ENCODE measurements at places on chromosomes 13 and 19.

GRCh38 chr19:34241513-34242337 lies 12.6 kb upstream of the GARRE1 start:
- DNase-seq = no peak

DNA sequence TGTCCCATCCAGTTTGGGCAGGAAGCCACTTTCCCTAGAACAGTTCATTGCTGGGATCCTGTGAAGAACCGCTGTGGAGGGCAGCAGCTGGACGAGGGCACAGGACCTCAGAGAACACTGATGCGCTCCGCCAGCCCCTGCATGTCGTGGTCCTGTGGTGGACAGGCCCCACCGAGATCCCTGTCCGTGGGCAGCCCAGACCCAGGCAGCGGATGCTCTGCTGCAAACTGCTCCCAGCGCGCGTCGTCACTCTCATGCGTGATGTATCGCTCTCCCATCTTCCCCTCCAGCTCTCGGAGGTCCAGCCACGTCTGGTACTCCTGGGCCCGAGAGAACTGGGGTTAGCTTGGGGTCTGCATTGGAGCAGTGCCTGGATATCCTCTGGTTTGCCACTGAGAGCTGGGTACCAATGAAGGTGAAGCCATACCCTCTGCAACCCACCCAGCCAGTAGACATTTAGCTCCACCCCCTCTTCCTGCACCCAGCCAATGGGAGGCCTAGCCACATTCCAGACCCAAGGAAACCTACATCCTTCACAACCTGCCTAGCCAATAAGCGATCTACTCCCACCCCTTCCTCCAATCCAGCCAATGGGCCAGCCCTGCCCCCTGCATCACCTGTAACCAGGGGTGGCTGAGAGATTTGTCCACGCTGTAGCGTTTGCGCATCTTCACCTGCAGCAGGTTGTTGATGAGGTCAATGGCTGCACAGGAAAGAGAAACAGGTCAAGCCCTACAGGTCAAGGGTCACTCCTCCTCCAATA lies 13.6 kb upstream of the DACT3 start:
- no peak for DNase-seq

GRCh38 chr13:32616883-32617511 lies 30.7 kb downstream of the PDS5B start:
- DNase-seq = no peak

GRCh38 chr19:39276740-39277139 lies 8.5 kb downstream of the IFNL2 start:
- DNase-seq = no peak

DNA sequence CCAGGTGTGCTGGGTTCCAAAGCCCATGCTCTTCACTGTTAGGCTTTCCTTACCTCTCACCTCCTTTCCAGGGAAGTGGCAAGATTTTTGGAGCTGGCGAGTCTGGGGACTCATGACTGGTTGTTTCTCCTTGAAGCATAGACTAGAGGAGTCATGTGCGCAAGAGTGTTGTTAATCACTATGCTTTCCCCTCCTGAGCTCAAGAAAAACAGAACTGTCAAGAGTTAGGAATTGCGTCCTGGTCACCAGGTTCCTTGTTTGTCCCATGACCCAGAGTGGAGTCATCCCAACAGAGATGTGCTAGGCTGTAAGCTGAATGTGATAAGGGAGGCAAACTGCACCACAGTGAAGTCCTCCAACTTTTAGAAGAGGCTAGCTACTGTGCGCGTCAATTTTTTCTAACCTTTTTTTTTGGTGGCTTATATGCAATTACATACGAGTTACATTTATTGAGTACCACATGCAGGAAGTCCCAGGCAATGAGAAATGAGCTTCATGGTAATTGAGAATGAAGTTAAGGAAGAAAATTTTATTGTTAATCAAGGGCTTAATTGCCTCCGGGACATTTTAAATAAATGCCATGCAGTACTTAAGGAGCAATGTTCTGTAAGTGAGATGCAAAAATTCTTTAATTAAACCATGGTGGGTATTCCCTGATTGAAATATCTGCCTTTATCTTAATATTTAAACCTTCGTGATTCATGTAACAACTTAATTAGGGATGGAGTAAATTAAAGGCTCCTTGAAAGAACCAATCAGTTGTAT lies 233.9 kb downstream of the ZIC5 start:
- DNase-seq = no peak

DNA sequence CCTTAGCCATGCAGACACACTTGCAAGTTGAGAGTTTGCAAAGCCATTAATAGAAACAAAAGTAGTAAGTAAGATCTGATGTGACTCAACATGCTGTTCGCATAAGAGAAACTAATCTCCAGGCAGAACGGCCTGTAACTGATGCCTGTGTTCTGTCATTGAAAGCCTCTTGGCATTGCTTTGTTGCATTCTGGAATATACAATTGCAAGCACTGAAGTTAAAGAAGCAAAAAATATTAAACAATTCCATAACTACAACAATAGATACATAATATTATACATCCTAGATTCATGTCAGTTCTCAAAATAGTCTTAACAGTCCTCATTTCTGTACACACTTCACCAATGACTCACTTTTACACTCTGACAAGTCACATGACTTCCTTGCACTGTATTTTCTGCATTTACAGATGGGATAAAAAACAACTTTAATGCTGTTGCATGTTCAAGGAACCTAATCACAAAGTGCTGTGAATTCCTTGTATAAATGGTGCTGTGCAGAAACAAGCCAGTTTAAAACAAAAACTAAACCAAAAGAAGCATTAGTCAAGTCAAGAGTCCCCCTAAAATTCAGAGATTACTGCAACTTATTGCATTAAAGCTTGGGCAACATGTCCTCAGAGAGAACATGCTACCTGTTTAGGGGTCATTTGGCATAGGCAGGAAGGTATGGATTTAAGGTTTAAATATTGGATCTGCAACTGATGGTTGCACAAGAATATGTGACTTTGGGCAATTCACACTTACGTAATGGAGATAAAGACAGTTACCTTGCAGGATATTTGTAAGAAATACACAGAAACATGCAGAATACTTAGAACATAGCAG lies 79.5 kb upstream of the SERP2 start:
- no peak for DNase-seq

GRCh38 chr13:44651209-44651608 lies 75.1 kb upstream of the TSC22D1 start:
- DNase-seq = no peak

DNA sequence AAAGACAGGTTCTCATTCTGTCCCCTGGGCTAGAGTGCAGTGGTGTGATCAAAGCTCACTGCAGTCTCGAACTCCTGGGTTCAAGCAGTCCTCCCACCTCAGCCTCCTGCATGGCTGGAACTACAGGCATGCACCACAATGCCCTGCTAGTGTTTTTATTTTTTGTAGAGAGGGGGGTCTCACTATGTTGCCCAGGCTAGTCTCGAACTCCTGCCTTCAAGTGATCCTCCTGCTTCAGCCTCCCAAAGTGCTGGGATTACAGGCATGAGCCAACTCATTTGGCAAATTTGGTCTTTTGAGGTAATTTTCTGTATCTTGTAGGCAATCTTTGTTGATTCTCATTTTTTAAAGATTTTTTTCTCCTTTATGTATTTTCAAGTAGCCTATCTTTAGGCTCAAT lies 205.7 kb downstream of the ZIC5 start:
- DNase-seq = no peak

GRCh38 chr19:39078436-39079200 lies 5.5 kb upstream of the ACP7 start:
- no peak for DNase-seq

DNA sequence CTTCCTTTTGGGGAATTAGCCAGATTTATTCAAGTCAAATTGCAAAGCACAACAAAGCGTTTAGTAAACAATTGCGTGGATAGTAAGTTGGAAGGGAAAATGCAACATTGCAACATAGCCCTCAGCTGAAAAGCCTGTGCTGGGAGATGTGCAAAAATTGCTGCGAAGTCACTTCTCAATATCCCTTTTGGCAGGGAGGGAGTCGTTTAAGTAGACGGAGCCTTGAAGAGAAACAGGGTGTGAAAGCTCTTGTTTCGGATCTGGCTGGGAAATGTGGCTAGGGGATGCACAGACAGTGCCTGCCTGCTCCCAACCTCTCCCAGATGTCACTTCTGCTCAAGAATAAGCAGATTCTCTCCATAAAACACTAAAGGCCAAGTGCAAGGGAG lies 56.8 kb downstream of the SLC7A1 start:
- no peak for DNase-seq

DNA sequence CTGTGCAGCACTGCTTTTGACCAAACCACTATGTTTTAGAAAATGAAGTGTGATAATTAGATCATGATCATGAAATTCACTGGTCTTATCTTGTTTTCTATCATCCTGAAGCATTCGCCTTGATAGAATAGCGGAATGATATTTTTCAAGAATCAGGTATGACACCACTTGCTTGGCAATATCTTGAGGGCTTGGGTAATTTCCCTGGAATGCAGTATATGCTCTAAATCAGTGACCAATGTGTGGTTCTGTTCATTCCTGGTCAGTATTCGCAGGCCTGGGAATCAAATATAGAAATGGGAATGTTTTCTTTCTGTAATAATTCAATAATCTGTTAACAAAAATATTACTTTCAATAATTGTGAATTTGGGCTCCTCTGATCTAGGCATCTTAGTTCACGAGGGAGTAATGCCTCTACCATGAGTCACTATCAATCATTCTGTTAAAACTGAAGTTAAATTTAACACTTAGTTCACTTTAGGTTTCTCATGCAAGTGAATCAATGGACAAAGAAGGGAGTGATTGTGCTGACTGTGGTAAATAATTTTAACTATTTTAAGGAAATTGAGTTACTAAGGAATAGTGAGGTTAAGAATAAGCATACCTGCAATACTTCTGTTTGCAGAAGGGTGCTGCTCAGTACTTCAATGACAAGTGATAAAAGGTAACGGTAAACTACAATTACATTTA lies 137.9 kb downstream of the PCDH20 start:
- no peak for DNase-seq

GRCh38 chr19:34841780-34842179 lies 68.8 kb upstream of the ZNF599 start:
- DNase-seq = no peak

GRCh38 chr19:46616631-46617322 lies 8.1 kb downstream of the PTGIR start:
- no peak for DNase-seq

- DNase-seq = no peak
Observed at GRCh38 chr13:114119196-114119595, 13.2 kb downstream of the RASA3 start.

DNA sequence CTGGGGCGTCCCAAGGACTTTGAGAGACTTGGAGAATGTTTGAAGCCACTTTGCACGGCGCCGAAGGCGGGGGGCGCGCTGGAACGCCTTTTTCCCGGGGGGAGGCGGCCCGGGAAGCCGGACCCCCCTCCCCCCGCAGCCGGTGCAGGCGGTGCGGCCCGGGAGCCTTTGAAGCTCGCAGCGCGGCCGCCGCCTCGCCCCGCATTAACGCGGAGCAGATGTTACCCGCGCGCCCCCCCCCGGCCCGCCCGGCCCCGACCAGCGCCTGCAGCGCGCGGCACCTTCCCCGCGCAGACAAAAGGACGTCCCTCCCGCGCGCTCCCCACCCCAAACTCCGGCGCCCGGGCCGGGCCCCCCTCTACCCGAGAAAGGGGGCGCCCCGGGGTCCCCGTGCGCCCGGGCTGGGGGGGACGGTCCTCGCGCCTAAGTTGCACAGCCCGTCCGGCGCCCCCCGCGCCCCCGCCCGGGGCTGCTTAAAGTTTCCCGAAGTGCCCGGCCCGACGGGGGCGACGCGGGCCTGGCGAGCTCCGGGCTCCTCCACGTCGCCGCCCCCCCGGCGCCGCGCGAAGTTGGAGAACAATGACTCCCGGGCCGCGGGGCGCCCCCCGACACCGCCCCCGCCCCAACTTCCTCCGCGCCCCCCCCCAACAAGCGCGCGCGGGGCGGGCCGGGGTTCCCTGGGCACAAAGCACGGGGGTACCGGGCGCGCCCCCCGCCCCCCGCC lies 685 bp downstream of the TCF3 start:
- DNase-seq = no peak

GRCh38 chr13:68872338-68872737 lies 1235.3 kb upstream of the ATXN8OS start:
- no peak for DNase-seq

- DNase-seq = no peak
Observed at GRCh38 chr13:94914895-94915294, 202.6 kb upstream of the SOX21 start.

GRCh38 chr13:92573467-92574057 lies 653.0 kb upstream of the GPC6 start:
- no peak for DNase-seq

DNA sequence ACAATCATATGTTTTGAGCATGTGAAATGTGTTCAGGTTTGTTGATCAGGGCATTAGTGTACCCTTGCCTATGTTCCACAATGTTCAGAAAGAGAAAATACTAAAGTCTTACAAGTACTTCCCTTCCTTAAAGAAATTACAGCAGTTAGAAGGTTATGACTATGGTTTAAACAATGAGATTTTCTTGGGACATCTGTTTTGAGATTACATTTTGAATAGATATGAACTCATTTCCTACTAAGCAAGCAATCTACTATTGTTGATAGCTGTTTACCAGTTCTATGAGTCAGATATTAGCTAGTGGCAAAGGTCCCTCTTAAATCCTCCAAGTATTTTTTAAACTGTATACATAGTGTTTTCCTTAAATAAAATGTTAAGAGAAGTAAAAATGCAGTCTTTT lies 241.3 kb downstream of the DACH1 start:
- no peak for DNase-seq

All from GM12864 (cell line).